Upper lobe of right lung (tissue), 1 donor: ENCODE measurements at places on chromosomes 4 and X.

GRCh38 chr4:3339577-3339976 lies 46.8 kb downstream of the RGS12 start:
- DNase-seq: no peak
- no peaks in the 10 kb centered on the region for H3K36me3 ChIP-seq
- H3K4me1 ChIP-seq: peaks cover 4% of the 10 kb centered on the region

DNA sequence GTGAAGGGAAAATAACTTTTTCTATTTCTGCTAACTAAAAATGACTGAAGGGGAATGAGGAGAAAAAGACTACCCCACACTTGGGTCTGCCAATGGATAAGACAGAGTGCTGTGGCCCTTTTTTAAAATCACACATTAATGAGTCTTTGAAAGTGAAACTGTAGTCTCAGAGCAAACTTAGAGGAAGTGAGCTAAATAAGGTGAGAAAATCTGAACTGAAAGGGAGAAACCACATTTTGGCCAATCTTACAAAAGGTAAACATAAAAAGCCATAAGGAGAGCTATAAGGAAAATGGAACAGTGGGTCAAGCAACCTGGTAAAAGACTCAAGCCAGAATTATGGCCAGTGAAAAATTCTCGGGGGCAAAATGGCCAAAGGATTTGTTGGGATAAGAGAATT lies 755.1 kb upstream of the IGFBP7 start:
- no peak for DNase-seq
- no peaks in the 10 kb centered on the region for H3K4me1 ChIP-seq
- H3K36me3 ChIP-seq: no peaks in the 10 kb centered on the region
- H3K27me3 ChIP-seq: no peaks in the 10 kb centered on the region
- no peak overlapping the region for H3K4me3 ChIP-seq

GRCh38 chr4:95318483-95318882 lies 230.3 kb downstream of the UNC5C start:
- no peak overlapping the region for H3K27ac ChIP-seq
- DNase-seq: no peak
- H3K36me3 ChIP-seq: no peaks in the 10 kb centered on the region
- no peaks in the 10 kb centered on the region for H3K27me3 ChIP-seq
- no peak overlapping the region for H3K4me3 ChIP-seq
- H3K4me1 ChIP-seq: no peaks in the 10 kb centered on the region

GRCh38 chrX:19677121-19677520 lies 161.8 kb upstream of the MAP3K15 start:
- no peak overlapping the region for H3K4me3 ChIP-seq
- H3K27ac ChIP-seq: no peak overlapping the region
- no peaks in the 10 kb centered on the region for H3K27me3 ChIP-seq
- peaks cover 3% of the 10 kb centered on the region for H3K4me1 ChIP-seq
